ENCODE measurements at places on chromosomes 3 and 15.

- no peak for DNase-seq
Observed at GRCh38 chr3:128786434-128787020, 60.5 kb downstream of the RAB7A start.

- no peak for DNase-seq
Observed at GRCh38 chr15:25783607-25784540, 79.3 kb downstream of the ATP10A start.

- no peak for DNase-seq
Observed at GRCh38 chr3:45259133-45259532, 33.0 kb upstream of the TMEM158 start.

- no peak for DNase-seq
Observed at GRCh38 chr15:78715930-78716329, 74.9 kb upstream of the CHRNB4 start.

GRCh38 chr3:134346744-134347143 lies 27.5 kb downstream of the AMOTL2 start:
- DNase-seq = no peak

Measured in DND-41 (cell line).